HepG2 (cell line): ENCODE measurements at places on chromosomes 11 and 22.

DNA sequence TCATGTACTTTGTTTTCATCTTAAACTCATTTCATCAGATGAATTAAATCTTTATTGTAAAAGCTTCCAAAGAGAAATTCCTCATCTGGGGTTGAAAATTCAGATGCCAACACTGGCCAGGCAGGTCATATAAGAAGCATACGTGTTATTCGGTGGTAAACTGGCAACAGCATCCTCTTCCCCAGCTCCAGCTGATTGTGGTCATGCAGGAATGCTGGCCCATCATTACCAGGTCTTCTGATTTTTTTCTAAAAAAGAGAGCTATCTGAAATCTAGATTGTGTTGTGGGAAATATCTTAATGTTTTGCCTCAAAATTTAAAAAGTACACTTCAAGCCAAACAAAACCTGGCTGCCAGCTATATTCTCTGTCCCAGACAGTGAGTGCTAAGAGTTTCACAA, 53.6 kb downstream of the ARFGAP2 start:
- no peak for DNase-seq

GRCh38 chr22:48644997-48645396, 1182.7 kb downstream of the BRD1 start:
- no peak for DNase-seq

GRCh38 chr11:67519726-67520125, 3.5 kb downstream of the CABP2 start:
- no peak for DNase-seq

GRCh38 chr11:79209540-79210266, 231.1 kb downstream of the TENM4 start:
- no peak for DNase-seq

- no peak for DNase-seq
Measured at GRCh38 chr22:26789951-26790350, 132.6 kb downstream of the MIAT start.

DNA sequence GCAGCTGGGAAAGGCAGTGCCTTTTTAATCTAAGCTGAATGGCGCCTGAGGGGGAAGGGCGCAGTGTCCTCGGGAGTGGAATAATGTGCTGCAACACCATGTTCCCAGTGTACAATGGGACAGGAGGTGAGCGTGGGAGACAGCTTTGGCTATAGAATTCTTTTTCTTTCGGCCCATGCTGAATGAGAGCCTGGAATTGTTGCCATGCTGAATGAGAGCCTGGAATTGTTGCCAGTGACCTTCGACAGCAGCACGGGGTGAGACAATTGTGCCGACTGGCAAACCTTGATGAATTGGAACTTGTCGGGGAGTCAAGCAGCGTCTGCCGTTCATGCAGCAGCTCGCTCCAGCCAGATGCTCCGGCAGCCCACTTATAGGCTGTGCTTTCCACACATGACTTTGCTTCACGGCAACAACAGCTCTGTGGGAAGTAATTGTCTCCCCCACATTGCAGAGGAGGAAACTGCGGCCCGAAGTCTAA, 141.4 kb upstream of the E2F8 start:
- no peak for DNase-seq

GRCh38 chr11:83717537-83717936, 431.4 kb upstream of the CCDC90B start:
- DNase-seq: no peak

DNA sequence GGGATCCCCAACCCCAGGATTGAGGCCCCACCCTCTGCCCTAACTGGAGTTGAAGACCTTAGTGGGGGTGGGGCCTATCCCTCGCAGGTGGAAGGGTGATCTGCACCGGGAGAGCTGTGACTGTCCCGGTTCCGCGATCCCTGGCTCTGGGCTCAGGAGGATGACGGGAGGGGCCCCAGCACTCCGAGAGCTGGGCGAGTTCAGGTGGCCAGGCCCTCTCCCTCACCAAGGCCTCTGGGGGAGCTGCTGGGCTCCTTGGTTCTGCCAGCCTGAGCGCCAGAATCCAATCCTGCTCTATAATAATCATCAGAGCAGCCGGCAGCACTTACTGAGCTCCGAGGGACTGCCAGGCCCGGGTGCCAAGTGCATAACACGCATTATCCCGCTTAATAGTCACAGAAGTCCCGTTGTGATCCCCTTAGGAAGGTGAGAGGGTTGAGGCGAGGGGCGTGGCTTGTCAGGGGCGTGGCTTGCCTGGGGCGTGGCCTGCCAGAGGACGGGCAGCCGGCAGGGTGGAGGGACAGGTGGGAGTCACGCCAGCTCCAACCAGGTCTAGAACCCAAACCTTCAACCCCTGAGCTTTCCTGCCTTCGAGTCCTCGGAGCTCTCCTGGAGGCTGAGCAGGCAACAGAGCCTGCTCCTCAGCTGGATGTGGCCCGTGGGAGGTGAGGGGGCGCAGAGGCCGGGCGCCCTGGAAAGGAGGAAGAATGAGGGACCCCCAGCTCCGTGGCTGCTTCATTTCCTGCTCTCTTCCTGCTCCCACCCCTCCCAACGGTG, 7.3 kb upstream of the SYT7 start:
- no peak for DNase-seq

DNA sequence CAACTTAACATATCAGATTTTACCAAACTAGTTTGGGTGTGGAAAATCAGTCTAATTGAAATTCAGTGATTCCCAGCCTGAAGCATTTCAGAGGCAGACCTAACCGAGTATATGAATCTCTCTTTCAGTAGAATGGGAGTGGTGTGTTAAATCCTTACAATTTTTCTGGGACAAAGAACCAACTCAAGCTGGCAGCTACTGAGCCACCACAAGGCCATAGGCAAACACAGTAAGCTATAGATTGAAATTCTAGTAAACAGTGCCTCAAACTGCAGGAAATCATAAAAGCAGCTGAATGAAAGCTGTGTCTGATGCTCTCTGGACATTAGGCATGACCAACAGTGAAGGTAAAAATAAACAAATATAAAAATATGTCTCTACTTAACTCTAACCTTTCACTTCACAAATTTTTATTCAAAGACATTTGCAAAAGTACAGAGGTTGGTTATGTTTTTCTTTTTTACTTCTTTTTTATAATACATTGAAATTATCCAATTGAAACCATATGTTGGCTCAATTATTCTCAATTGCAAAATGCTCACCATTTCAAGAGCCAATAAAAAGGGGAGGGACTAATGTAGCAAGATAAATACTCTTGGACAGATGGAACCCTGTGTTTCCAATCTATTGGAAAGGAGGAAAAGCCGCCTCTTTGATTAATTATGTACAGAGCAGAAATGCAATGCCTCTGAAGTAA, 35.8 kb upstream of the FIBIN start:
- DNase-seq: no peak

- no peak for DNase-seq
Measured at GRCh38 chr22:24198682-24199052, 17.4 kb downstream of the SUSD2 start.

DNA sequence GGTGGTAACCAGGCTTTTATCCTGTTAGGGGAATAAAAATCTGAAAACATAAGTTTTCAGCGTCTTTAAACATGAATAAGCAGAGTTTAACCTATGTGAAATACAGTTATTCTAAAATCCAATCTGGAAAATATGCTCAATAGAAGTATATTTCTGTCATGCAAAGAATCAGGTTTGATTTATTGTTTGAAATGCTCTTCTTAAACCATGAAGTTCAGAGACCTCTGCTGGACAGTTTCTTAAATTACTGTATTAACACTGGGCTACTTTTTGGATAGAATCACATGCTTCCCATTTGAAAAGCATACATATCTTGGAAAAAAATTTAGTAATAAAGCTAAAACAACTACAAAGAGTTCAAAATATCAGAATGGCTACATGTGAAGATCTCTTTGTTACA, 25.4 kb downstream of the APIP start:
- peak; percentile 59 for DNase-seq

DNA sequence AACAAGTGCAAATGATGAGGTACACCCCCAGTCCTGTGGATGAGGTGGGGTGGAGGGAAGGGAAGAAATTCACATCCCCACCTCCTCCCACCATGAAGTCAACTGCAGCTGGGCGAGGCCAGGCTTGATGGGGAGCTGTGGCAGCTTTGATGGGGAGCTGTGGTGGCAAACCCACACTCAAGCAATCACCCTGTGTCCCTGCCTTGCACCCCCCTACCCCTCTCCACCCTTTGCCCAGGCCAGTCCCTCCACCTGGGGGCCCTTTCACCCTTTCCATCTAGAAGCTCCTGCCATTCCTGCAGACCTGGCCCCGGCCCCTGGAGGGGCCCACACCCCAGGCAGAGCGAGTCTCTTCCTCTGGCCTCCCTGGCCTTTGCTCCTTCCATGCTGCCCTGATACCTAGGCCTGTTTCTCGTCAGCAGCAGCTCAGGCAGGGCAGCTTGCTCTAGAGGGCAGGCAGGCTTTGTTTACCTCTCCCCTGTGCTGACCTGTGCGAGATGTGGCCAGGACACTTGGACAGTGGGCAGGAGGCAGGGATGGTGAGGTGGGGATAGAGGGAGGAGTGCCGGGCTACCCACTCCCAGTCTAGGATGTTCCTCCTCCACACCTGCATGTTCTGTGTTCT, 4.5 kb upstream of the FGF3 start:
- DNase-seq: no peak

DNA sequence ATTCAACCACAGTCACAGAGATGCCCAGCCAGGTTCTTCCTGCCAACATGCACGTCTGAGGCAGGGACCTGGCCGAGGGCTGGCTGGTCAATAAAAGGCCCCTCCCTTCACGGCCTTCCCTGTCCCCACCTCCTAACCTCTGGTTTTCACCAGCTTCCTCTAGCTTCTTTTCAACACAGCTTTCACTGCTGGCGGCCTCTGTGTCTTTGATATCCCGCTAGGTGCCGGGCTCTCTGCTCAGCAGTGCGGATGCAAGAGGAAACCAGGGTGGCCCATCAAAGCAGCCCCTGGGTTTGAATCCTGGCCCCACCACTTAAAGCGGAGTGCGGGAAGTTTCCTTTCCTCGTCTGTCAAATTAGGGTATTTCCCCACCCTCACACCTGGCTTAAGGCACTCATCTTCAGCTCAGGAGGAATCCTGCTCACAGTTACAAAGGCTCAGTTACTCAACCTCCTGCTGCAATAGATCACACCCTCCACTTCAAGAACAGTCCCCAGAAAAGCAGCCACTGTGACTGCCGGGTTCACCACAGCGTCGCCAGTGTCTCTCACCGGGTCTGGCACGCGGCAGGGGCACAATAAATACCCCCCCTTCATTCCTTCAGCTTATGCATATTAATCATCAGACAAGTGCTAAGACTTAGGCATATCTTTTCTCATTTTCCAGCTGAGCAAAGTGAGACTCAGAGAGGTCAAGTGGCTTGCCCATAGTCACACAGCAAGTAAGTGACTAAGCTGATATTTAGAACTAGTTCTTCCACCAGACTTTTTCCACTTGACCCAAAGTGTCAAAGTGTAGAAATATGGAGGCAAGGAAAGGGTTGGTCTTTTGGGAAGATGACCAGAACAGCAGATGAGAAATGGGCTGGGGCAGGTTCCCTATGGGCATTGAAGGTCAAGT, 45.7 kb downstream of the TXN2 start:
- peak; percentile 92 for DNase-seq

- DNase-seq: no peak
Measured at GRCh38 chr11:75800728-75801361, 14.2 kb upstream of the UVRAG start.

DNA sequence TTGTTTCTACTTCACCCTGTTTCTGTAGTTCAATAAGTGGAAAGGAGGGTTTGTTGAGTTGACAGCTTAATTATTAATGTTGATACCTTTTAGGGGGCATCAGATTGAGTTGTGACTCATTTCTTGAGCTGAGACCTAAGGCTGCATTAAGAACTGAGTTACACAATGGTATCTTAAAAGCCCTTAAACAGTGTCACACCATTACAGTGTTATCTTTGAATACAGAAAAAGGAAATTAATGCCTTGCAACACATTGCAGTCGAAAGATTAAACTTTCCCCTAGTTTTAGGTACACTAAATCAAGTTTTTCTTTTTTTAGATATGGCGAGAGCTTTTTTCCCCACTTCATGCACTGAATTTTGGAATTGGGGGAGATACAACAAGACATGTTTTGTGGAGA, 16.7 kb downstream of the PAFAH1B2 start:
- no peak for DNase-seq

- DNase-seq: no peak
Measured at GRCh38 chr11:123973816-123974215, 3.8 kb downstream of the OR10S1 start.
